ENCODE measurements at places on chromosomes 7 and 10. TPM values are rescaled to one million over a fixed set of nuclear protein-coding genes. Genes with fewer than 3 reads are reported as not detected.

The MRC1 gene
- total RNA-seq = 2.0 TPM

The POT1 gene
- 41.3 TPM for total RNA-seq

The TRIM74 gene
- total RNA-seq = 0.25 TPM

The TEX36 gene
- total RNA-seq = not detected

The INPP5A gene
- 19.4 TPM for total RNA-seq

The EPO gene
- not detected for total RNA-seq

The IGFBP3 gene
- 5.2 TPM for total RNA-seq

The UCMA gene
- not detected for total RNA-seq

The DEPP1 gene
- 3.4 TPM for total RNA-seq

The KIFBP gene
- 34.7 TPM for total RNA-seq

The ABCB4 gene
- total RNA-seq = 0.74 TPM

The UCN3 gene
- not detected for total RNA-seq

The ERVW-1 gene
- not detected for total RNA-seq

The CPEB3 gene
- 18.2 TPM for total RNA-seq

The OR2A7 gene
- total RNA-seq = 0.74 TPM

The EBF3 gene
- 0.74 TPM for total RNA-seq

The AKR1C4 gene
- total RNA-seq = not detected

The R3HCC1L gene
- 14.5 TPM for total RNA-seq

The ZNF679 gene
- not detected for total RNA-seq

The ZNF800 gene
- total RNA-seq = 51.6 TPM

The MBL2 gene
- not detected for total RNA-seq

The SLC26A3 gene
- total RNA-seq = not detected

The GTF2IRD1 gene
- total RNA-seq = 12.3 TPM

The TLL2 gene
- 0.25 TPM for total RNA-seq

The PROSER2 gene
- 0.98 TPM for total RNA-seq

The SPDYE16 gene
- 0.25 TPM for total RNA-seq

The DNAH11 gene
- total RNA-seq = 3.2 TPM

The TFPI2 gene
- 0.25 TPM for total RNA-seq
